Smooth muscle cell of bladder (primary cell): ENCODE measurements at places on chromosomes 4 and X. TPM values are rescaled to one million over a fixed set of nuclear protein-coding genes. Genes with fewer than 3 reads are reported as not detected.

XAGE1B gene
- total RNA-seq = not detected in 2 replicates

APBB2 gene
- 30.0 and 36.2 TPM in 2 replicates for total RNA-seq

MAGEE2 gene
- total RNA-seq = not detected in 2 replicates

DIPK2B gene
- total RNA-seq = 0.18 TPM in 1 of 2 replicates, not detected in the other

FGF2 gene
- total RNA-seq = 54.5 and 78.5 TPM in 2 replicates

CENPU gene
- total RNA-seq = 1.7 and 1.8 TPM in 2 replicates

APOOL gene
- 7.3 and 8.0 TPM in 2 replicates for total RNA-seq

BEX1 gene
- 0.92 and 2.8 TPM in 2 replicates for total RNA-seq

AWAT2 gene
- total RNA-seq = not detected in 2 replicates

TTC29 gene
- not detected in 2 replicates for total RNA-seq

MTMR1 gene
- 13.1 and 17.7 TPM in 2 replicates for total RNA-seq

IL13RA2 gene
- total RNA-seq = 440 and 612 TPM in 2 replicates

LRIT3 gene
- under 0.01 TPM in 1 of 2 replicates, not detected in the other for total RNA-seq

GK gene
- 24.3 and 40.1 TPM in 2 replicates for total RNA-seq

GDPD2 gene
- not detected in 2 replicates for total RNA-seq

IQCM gene
- total RNA-seq = 0.18 TPM in 1 of 2 replicates, not detected in the other

FGFR3 gene
- total RNA-seq = 1.6 and 1.7 TPM in 2 replicates

GCNA gene
- total RNA-seq = 1.5 and 2.0 TPM in 2 replicates

DDIT4L gene
- 4.6 and 5.9 TPM in 2 replicates for total RNA-seq

CYSLTR1 gene
- total RNA-seq = not detected in 2 replicates

NHSL2 gene
- total RNA-seq = 0.14 and 0.28 TPM in 2 replicates

SSX1 gene
- total RNA-seq = 0.18 TPM in 1 of 2 replicates, not detected in the other

GYPA gene
- not detected in 2 replicates for total RNA-seq

ATP8A1 gene
- total RNA-seq = 0.85 and 1.6 TPM in 2 replicates

REPS2 gene
- 0.09 and 0.14 TPM in 2 replicates for total RNA-seq

FAT1 gene
- 132 and 358 TPM in 2 replicates for total RNA-seq

PHKA1 gene
- total RNA-seq = 3.6 and 5.1 TPM in 2 replicates

TMEM150C gene
- total RNA-seq = 0.65 and 2.7 TPM in 2 replicates

IL9R gene
- total RNA-seq = not detected in 2 replicates

ENPEP gene
- total RNA-seq = under 0.01 and 0.28 TPM in 2 replicates

HHIP gene
- total RNA-seq = under 0.01 and 0.43 TPM in 2 replicates

NXF3 gene
- total RNA-seq = not detected in 2 replicates
